ENCODE measurements at places on chromosomes 11 and 22.

DNA sequence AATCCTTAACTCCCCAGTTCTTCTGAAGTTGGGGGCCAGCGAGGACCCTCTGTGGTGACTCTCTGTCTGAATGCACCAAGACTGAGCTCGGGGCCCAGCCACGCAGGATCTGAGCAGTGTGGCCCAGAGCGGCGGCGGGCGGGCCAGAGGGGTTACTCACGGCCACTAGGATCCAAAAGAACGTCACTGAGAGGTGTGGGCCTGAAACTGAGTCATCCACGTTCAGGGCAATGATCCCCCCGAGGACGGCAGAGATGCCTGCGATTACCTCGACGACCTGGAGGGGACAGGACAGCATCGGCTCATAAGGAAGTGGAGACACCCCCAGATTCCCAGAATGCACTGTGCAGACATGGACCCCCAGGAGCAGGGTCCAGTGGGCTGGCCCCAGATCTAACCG, 11.2 kb downstream of the MLC1 start:
- DNase-seq, result no peak

- DNase-seq, result no peak
Measured at GRCh38 chr22:41781507-41781906, 19.0 kb upstream of the CCDC134 start.

GRCh38 chr22:44352378-44353035, 39.8 kb upstream of the SHISAL1 start:
- DNase-seq, result no peak

GRCh38 chr22:45933506-45934167, 43.3 kb downstream of the WNT7B start:
- no peak for DNase-seq

Data from naive thymus-derived CD8-positive, alpha-beta T cell (primary cell).